ENCODE measurements at places on chromosomes 11 and 22.

- DNase-seq, result no peak
These were observed 26.0 kb downstream of the PKNOX2 start for GRCh38 chr11:125190566-125190965.

GRCh38 chr11:74019860-74020259 is 11.0 kb upstream of the UCP3 start:
- no peak for DNase-seq

DNA sequence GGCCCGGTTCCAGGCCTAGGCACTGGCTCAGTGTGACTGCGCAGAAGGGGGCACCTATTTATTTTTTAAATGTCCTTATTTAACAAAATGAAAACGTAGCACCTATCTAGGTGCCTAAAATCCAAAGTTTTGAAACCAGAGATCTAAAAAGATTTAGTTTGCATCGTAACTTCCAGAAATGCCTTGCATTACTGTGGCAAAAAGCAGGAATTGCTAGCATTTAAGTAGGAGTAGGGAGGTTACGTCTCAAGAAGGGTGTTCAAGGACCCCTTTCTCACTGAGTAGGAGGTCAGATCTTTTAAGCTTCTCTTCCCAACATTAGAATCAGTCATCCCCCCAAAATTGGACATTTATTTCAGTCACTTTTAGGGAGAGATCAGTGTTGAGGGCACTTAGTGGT is 7.7 kb upstream of the PLET1 start:
- no peak for DNase-seq

- DNase-seq, result no peak
These were observed 85.2 kb downstream of the CWF19L2 start for GRCh38 chr11:107372439-107372838.

- peak; percentile 64 for DNase-seq
These were observed 88.7 kb downstream of the TP53I11 start for GRCh38 chr11:44861849-44862557.

- DNase-seq, result no peak
These were observed 100.1 kb downstream of the RDX start for GRCh38 chr11:110196241-110196754.

DNA sequence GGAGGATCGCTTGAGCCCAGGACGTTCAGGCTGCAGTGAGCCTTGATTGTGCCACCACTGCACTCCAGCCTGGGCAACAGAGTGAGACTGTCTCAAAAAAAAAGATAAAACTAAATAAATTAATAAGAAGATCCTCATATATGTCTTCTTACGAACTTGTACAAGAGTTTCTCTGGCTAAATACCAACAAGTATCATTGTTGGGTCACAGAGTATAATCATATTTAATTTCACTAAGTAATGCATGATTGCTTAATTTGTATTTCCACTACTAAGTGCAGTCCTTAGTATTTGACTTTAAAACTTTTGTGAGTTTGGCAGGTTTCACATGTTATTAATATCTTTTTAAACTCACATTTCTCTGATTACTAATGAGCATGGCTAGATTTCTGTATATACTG is 60.9 kb downstream of the PACS1 start:
- DNase-seq, result no peak

- peak; percentile 57 for DNase-seq
These were observed 2.2 kb downstream of the SLC25A22 start for GRCh38 chr11:795634-796564.

DNA sequence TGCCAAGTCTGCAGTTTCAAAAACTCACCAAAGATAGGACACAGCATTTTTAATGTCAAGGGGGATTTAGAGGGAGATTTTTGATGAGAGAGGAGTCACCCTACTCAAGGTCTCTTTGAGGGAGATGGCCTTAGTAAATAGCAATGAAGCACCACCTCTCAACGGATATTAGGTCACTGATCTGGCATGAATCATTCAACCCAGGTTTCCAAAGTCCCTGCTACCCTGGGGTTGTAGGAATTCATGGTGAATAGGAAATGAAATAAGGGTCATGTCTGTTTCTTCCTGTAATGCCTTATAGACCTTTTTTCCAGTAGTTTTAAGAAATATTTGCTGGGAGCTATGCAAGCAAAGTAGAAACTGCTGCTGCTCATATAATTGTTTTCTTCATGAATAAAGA is 2154.9 kb downstream of the LRRC4C start:
- no peak for DNase-seq

- DNase-seq, result peak; percentile 76
These were observed 2.9 kb upstream of the MTFP1 start for GRCh38 chr22:30422481-30423300.

DNA sequence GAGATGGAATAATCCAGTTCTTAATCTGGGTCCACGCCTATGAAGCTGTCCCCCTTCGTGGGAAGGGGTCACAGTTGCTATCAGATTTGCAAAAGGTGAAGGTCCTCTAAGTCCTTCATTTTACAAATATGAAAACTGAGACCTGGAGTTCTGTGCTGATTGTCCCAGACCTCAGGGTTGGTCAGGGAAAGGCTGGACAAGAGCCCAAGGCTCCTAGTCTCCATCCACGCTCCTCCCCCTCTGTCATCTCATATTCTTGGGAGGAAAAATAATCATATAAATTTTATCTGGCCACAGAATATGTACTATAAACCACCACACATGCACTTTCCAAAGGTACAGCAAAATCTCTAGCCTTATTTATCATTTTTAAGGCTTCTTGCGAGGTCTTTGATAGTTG is 5.5 kb downstream of the PACSIN2 start:
- no peak for DNase-seq

DNA sequence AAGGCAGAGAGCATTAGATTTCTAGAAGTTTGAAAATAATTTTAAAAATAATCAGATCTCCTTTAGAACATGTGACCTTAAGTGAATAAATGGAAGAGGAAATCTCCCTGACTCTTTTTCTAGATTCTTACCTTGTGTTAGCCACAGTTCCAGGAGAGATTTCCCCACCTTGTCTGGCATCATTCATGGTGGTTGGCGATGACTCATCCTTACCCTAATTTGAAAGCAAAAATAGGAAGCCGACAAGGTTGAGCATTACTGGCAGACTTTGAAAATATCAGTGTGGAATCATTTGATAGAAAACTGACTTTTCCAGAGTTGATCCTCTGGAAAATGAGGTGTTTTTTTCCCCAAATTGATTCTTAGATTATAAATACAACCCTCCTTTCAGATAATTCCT is 48.1 kb downstream of the CNTN5 start:
- no peak for DNase-seq

GRCh38 chr11:113778111-113778910 is 1.3 kb upstream of the CLDN25 start:
- no peak for DNase-seq

GRCh38 chr11:2651826-2652271 is 47.9 kb downstream of the KCNQ1OT1 start:
- DNase-seq, result no peak

- DNase-seq, result no peak
These were observed 2.0 kb upstream of the CDK2AP2 start for GRCh38 chr11:67510023-67510345.

- DNase-seq, result no peak
These were observed 1168.2 kb downstream of the BRD1 start for GRCh38 chr22:48659404-48659996.

DNA sequence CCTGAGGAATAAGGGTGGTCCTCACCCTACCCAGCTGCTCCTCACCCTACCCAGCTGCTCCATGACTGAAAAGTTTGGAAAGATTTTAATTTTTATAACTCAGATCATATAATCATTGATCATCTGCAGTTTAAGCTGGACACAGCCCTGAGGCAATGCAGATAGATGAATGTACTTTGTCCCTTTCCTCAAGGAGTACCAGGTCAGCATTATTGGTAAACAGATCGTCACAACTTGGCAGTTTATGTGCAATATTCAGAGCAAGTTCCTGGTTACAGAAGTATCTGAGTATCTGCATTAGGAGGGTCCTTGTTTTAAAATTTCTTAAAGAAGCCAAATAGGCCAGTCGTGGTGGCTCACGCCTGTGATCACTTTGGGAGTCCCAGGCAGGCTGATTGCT is 3.6 kb downstream of the TNRC6B start:
- no peak for DNase-seq
